Spleen (tissue), 13 donors: ENCODE measurements at places on chromosomes 5 and 9. TPM values are rescaled to one million over a fixed set of nuclear protein-coding genes. Genes with fewer than 3 reads are reported as not detected.

The GNA14 gene
- 1.7 TPM for polyA plus RNA-seq

The NANS gene
- polyA plus RNA-seq = 42.7 TPM

The VCP gene
- polyA plus RNA-seq = 84.5 TPM

The STING1 gene
- 24.2 TPM for polyA plus RNA-seq

DNA sequence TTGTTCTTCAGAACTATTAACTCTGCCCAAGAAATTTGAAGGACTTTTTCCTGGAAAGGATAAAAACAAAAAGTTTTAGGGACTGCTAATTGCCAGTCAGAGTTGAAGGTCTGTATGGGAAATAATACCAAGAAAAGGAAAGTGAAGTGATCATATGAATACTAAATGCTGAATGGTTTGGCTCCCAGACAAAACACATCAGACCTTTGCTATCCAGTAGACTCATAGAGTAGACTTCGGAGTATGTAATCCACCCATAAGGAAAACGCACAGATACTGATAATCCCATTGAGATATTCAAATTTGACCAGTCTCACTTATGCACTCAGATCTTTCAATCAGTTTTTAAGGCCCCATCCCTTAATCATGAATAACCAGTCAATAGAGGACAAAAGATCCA is 319.0 kb upstream of the PTGER4 start:
- H3K4me1 ChIP-seq = peaks cover 29% of the 10 kb centered on the region
- no peak for DNase-seq
- no peaks in the 10 kb centered on the region for H3K27me3 ChIP-seq
- H3K36me3 ChIP-seq = no peaks in the 10 kb centered on the region
- no peak overlapping the region for H3K27ac ChIP-seq
- H3K4me3 ChIP-seq = no peak overlapping the region

The ANKRD18B gene
- polyA plus RNA-seq = not detected

The SGCD gene
- 0.26 TPM for polyA plus RNA-seq

The RELL2 gene
- 26.2 TPM for polyA plus RNA-seq

The DPP7 gene
- 501 TPM for polyA plus RNA-seq

- H3K27me3 ChIP-seq = no peaks in the 10 kb centered on the region
- no peak for DNase-seq
- no peaks in the 10 kb centered on the region for H3K36me3 ChIP-seq
Observed at GRCh38 chr9:100601216-100601615, 23.3 kb downstream of the CAVIN4 start.

- H3K27me3 ChIP-seq = no peaks in the 10 kb centered on the region
- H3K36me3 ChIP-seq = no peaks in the 10 kb centered on the region
- H3K4me1 ChIP-seq = peaks cover 11% of the 10 kb centered on the region
- peak; percentile 64 for DNase-seq
- no peak overlapping the region for H3K4me3 ChIP-seq
Observed at GRCh38 chr5:179194201-179194910, 134.2 kb downstream of the ZNF354C start.

The NPR3 gene
- polyA plus RNA-seq = 0.30 TPM

DNA sequence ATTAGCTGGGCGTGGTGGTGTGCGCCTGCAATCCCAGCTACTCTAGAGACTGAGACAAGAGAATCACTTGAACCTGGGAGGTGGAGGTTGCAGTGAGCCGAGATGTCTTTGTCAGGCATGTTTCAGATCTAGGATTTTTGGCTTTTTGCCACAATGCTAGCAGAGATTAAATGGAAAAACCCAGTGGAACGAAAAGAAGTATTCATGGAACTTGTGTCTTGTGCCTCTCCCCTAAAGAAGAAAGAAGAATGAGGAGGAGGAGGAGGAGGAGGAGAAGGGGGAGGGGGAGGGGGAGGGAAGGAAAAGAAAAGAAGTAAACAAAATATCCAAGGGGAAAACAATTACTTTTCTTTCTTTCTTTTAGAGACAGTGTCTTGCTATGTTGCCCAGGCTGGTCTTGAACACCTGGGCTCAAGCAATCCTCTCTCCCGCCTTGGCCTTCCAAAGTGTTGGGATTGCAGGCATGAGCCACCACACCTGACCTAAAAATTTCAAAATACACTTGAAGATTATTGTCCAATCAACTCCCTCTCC is 106.0 kb downstream of the ARRDC3 start:
- H3K27me3 ChIP-seq = no peaks in the 10 kb centered on the region
- H3K4me1 ChIP-seq = peaks cover 24% of the 10 kb centered on the region
- no peak for DNase-seq
- H3K27ac ChIP-seq = no peak overlapping the region
- H3K4me3 ChIP-seq = no peak overlapping the region
- H3K36me3 ChIP-seq = no peaks in the 10 kb centered on the region

GRCh38 chr5:83551821-83552220 is 80.3 kb downstream of the VCAN start:
- DNase-seq = no peak
- H3K4me1 ChIP-seq = no peaks in the 10 kb centered on the region
- no peaks in the 10 kb centered on the region for H3K27me3 ChIP-seq
- H3K36me3 ChIP-seq = no peaks in the 10 kb centered on the region

The SUSD3 gene
- 50.4 TPM for polyA plus RNA-seq

The BNC2 gene
- polyA plus RNA-seq = 0.07 TPM
